ENCODE measurements at places on chromosomes 3 and 15.

DNA sequence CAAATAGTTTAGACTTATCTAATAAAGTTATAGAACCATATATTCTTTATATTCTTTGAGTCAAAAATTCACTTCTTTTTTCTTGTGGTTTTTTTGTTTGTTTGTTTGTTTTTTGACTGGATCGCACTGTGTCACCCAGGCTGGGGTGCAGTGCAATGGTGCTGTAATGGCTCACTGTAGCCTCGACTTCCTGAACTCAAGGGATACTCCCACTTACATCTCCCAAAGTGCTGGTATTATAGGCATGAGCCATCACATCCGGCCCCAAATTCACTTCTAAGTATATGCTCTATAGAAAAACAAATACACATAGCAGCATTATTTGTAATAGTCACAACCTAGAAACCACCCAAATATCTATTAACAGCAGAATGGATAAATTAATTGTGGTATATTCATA is 13.7 kb upstream of the SLTM start:
- no peak for DNase-seq

- DNase-seq = no peak
Measured at GRCh38 chr3:64426551-64426950, 201.3 kb upstream of the PRICKLE2 start.

- DNase-seq = no peak
Measured at GRCh38 chr3:129822679-129823078, 70.8 kb downstream of the TMCC1 start.

DNA sequence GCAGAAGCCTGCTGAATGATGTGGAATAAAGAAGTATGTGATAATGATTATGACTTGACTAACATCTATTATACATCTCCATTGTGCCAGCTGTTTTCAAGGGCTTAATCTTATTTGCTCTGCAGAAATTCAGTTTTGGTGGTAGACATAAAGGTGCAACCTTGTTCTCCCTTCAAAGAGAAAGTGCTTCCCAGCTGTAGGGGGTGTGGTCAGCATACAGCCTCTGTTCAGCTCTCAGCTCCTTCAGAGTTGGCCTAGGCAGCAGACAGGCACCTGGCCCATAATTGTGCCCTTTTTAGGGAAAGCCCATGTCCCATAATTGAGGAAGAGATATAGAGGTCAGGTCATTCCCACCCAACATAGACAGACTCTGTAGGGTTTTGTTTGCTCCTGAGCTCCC is 104.3 kb upstream of the EOMES start:
- no peak for DNase-seq

GRCh38 chr15:85380812-85381642 is 624 bp downstream of the AKAP13 start:
- no peak for DNase-seq

- no peak for DNase-seq
Measured at GRCh38 chr15:72205273-72205672, 7.7 kb upstream of the GRAMD2A start.

GRCh38 chr3:195405651-195406050 is 37.2 kb downstream of the ACAP2 start:
- no peak for DNase-seq

- no peak for DNase-seq
Measured at GRCh38 chr3:27479806-27480543, 4.2 kb downstream of the SLC4A7 start.

DNA sequence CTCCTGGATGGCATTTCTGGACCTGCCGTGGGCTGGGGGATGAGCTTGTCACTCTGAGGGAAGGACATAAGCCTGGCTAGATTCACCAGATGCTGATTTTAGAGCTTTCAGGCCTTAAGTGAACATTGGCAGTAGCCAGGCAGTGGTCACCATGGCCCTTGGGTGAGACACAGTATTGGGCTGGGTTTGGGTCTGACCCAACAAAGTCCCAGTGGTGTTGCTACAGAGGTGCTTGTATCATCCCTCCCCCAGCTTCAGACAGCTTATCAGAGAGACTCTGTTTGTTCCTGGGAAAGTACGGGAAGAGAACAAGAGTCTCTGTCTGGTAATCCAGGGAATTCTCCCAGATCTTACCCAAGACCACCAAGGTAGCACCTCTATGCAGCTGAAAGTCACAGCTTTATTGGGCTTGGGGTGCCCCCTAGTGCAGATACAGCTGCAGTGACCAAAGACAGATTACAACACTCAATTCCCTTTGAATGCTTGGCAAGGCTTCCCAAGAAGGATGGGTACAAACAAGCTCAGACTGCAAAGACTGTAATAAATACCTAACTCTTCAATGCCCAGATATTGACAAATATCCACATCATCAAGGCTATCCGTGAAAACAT is 9.8 kb upstream of the RUVBL1 start:
- no peak for DNase-seq

DNA sequence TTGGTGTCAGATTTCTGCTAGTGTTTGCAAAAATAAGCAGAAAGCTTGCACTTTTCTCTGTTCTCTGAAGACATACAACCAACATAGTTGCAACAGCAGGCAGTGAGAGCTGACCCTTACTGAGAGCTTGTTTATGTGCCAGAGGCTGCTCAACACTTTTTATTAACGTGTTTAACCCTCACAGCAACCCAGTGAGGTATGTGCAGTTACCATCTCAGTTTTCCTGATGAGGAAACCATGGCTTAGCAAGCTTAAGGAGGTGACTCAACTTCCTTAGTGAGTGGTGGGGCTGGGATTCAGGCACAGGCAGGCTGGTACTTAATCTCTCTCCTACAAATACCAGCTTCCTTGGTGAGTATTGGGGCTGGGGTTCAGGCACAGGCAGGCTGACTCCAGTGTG is 158.1 kb upstream of the CTDSPL start:
- DNase-seq = no peak

DNA sequence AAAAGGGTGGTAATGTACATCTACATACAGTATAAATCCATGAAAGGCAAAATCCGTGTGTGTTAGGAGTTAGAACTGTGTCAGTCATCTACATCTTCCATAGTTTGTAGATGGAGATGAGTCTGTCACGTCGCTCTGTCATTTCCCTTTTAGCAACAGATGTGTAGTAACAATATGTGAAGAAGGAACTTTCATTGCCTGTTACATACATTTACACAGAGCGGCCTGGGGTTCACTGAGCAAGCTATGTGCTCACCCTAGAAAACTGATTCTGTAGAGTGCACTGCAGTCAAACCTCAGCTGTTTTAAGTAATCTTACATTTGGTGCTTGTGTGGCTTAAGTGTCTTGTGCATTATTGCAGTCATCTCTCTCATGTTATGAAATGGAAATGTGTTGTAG is 41.6 kb upstream of the AP3B2 start:
- DNase-seq = no peak

Measured in vagina (tissue), 2 donors.